ENCODE measurements at places on chromosomes 4 and X. TPM values are rescaled to one million over a fixed set of nuclear protein-coding genes. Genes with fewer than 3 reads are reported as not detected.

Gene GPR143
- 0.74 TPM for polyA plus RNA-seq

Gene CYSLTR1
- polyA plus RNA-seq = 9.3 TPM

Gene HEPH
- polyA plus RNA-seq = 3.9 TPM

Gene AGA
- 5.5 TPM for polyA plus RNA-seq

Gene TBC1D9
- polyA plus RNA-seq = 17.4 TPM

Gene LEF1
- polyA plus RNA-seq = 4.3 TPM

Gene XAGE1A
- not detected for polyA plus RNA-seq

Gene MAGEA11
- polyA plus RNA-seq = not detected

Gene ODAPH
- not detected for polyA plus RNA-seq

Gene VCX2
- polyA plus RNA-seq = not detected

Gene DCHS2
- 17.6 TPM for polyA plus RNA-seq

Gene APLN
- polyA plus RNA-seq = 29.3 TPM

Gene SOX3
- not detected for polyA plus RNA-seq

Gene GATA1
- 0.30 TPM for polyA plus RNA-seq

Gene CXorf49
- 0.09 TPM for polyA plus RNA-seq

Gene CHRDL1
- 4.8 TPM for polyA plus RNA-seq

Gene SLC34A2
- 0.04 TPM for polyA plus RNA-seq

Gene FRG2
- polyA plus RNA-seq = not detected

Gene KCND1
- 1.0 TPM for polyA plus RNA-seq

Gene DCK
- polyA plus RNA-seq = 20.4 TPM

Gene NHSL2
- polyA plus RNA-seq = 9.4 TPM

Gene STATH
- not detected for polyA plus RNA-seq

Gene SMAD1
- polyA plus RNA-seq = 66.0 TPM

Data from muscle of leg (tissue), 16 donors.